ENCODE measurements at places on chromosomes 4 and X. TPM values are rescaled to one million over a fixed set of nuclear protein-coding genes. Genes with fewer than 3 reads are reported as not detected.

XK gene
- total RNA-seq: not detected

HOPX gene
- total RNA-seq: not detected

HTRA3 gene
- total RNA-seq: 0.37 TPM

SOWAHB gene
- 0.75 TPM for total RNA-seq

- H3K27ac ChIP-seq: no peak overlapping the region
- H3K36me3 ChIP-seq: no peaks in the 10 kb centered on the region
- H3K4me1 ChIP-seq: peaks cover 9% of the 10 kb centered on the region
- H3K4me3 ChIP-seq: no peak overlapping the region
- H3K27me3 ChIP-seq: peaks cover 5% of the 10 kb centered on the region
Measured at GRCh38 chr4:96708766-96709165, 868.9 kb downstream of the PDHA2 start.

DNA sequence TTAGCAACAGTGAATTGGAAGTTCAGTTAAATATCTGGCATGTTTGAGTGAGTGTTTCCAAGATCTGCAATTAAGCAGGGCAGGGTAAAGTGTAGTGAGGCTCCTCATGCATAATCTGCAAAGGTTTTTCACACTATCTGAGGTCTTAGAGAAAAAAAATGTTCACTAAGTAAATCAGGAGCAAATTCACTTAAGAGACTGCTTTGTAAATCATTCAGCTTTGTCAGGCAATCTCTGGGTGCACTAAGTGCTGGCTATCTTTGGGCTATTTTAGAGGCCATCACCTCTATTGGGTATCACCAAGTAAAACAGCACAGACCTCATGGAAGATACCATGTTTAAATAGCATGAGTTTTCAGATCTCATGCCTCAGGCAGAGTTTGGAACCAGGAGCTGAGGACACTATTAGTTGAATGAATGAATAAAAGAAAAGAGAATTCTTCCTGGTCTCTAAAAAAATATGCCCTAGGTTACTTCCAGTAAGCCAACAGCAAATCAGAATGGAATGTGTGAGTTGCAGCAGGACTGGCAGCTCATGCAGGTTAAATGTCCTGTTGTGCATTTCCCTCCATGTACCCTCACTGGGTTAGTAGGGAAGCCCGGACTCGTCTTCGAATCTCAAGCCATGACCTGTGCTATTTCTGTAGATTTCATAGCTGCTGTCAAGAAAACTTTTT lies 195.3 kb downstream of the KCNIP4 start:
- H3K4me3 ChIP-seq: no peak overlapping the region
- H3K4me1 ChIP-seq: peaks cover 8% of the 10 kb centered on the region

DNA sequence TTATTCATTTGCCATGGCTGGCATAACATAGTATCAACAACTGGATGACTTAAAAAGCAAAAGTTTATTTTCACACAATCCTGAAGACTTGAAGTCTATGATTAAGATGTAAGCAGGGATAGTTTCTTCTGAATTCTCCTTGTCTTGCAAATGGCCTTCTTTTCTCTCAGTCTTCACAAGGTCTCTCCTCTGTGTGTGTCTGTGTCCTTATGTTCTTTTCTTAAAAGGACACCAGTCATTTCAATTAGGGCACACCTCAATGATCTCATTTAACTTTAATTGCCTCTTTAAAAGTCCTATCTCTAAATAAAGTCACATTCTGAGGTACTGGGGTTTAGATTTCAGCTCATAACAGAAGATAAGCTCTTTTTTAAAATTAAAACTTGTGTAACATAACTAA lies 399.7 kb downstream of the PABPC4L start:
- no peaks in the 10 kb centered on the region for H3K36me3 ChIP-seq
- no peaks in the 10 kb centered on the region for H3K27me3 ChIP-seq
- H3K4me1 ChIP-seq: peaks cover 15% of the 10 kb centered on the region
- DNase-seq: no peak
- no peak overlapping the region for H3K4me3 ChIP-seq

DNA sequence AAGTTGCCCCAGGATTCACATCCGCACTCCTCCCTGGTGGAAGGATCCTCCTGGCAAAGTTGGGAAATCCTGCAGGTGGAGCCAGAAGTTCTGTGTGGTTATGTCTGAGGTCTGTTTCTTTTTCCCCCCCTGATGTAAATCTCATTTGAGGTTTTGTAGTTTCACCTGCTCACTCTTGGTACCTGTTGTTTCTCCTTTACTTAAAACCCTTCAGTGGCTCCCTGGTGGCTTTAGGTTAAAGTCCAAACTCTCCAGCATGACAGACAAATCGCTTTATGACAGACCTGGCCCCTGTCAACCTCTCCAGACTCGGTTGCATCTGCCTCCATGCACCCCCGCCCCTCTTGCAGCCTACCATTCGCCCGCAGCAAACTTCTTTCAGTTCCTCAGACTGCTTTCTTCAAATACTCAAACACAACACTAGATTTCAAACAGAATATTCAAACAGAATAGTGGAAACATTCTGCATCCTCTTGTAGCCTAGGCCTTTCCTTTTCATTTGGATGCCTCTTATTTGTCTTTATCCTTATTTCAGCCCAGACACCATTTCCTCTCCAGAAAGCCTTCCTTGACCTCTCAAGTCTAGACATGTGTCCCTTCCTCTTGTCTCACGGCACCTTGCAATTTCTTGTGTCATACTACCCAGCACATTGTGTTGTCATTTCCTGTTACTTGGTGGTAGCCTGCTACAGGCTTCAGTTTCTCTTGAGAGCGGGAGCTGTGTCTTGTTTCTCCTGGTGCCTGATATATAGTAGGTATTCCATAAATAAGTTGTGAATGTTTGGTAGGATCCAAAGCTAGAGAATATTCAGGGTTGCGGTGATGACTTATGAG lies 24.8 kb downstream of the IL13RA1 start:
- H3K27ac ChIP-seq: no peak overlapping the region
- H3K36me3 ChIP-seq: peaks cover 12% of the 10 kb centered on the region

- no peaks in the 10 kb centered on the region for H3K36me3 ChIP-seq
- DNase-seq: no peak
- no peak overlapping the region for H3K27ac ChIP-seq
- peak overlapping the region; percentile 44 for H3K4me3 ChIP-seq
- peaks cover 25% of the 10 kb centered on the region for H3K4me1 ChIP-seq
- H3K27me3 ChIP-seq: no peaks in the 10 kb centered on the region
Measured at GRCh38 chrX:9785254-9785943, 830 bp upstream of the SHROOM2 start.

DNA sequence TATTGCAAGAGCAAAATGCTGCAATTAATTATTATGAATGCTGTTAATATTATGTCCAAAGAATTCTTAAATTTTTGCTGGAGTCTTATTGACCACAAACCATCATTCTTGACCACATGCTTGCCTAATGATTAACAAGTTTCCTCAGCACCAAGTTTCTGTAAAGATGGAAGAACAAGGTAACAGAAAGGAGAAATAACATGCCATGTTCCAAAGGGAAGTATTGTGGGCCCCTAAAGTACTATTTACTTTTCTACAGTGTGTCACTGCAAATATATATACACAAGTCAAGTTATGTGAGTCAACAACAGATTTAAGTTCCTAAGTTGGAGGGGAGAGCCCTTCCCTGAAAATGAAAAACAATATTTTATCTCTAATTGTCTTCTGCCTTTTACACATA lies 20.6 kb downstream of the FAM47E start:
- H3K27me3 ChIP-seq: peaks cover 48% of the 10 kb centered on the region
- H3K36me3 ChIP-seq: no peaks in the 10 kb centered on the region
- no peaks in the 10 kb centered on the region for H3K4me1 ChIP-seq
- H3K4me3 ChIP-seq: no peak overlapping the region
- DNase-seq: no peak
- H3K27ac ChIP-seq: no peak overlapping the region

DNA sequence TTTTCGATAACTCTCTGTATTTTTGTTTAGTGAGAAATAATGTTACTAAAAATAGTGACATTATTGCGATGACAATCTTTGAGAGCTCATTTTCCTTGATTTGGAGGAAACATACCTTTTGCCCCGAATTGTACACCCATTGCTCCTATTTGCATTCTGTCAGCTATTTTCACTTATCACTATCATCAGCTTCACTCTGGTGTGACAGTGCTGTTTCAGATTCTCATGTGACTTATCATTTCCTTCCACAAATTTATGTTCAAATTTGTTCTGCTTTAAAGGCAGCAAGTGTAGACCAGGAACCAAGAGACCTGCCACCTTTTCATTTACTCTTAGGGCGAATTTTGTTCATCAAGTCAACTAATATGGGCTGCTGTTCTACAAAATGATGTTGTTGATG lies 179.4 kb downstream of the RBM46 start:
- no peaks in the 10 kb centered on the region for H3K36me3 ChIP-seq
- no peaks in the 10 kb centered on the region for H3K4me1 ChIP-seq
- no peak overlapping the region for H3K4me3 ChIP-seq
- no peaks in the 10 kb centered on the region for H3K27me3 ChIP-seq
- no peak overlapping the region for H3K27ac ChIP-seq
- no peak for DNase-seq

Measured in osteocyte (in vitro differentiated cells).